Hippocampal formation (tissue), 2 donors: ENCODE measurements at places on chromosomes 3 and 15.
A peak's percentile ranks its signal among the peaks of the same experiment; 100 is the strongest.

- peak; percentile 46 for DNase-seq
Measured at GRCh38 chr3:140051019-140051957, 116.3 kb downstream of the CLSTN2 start.

DNA sequence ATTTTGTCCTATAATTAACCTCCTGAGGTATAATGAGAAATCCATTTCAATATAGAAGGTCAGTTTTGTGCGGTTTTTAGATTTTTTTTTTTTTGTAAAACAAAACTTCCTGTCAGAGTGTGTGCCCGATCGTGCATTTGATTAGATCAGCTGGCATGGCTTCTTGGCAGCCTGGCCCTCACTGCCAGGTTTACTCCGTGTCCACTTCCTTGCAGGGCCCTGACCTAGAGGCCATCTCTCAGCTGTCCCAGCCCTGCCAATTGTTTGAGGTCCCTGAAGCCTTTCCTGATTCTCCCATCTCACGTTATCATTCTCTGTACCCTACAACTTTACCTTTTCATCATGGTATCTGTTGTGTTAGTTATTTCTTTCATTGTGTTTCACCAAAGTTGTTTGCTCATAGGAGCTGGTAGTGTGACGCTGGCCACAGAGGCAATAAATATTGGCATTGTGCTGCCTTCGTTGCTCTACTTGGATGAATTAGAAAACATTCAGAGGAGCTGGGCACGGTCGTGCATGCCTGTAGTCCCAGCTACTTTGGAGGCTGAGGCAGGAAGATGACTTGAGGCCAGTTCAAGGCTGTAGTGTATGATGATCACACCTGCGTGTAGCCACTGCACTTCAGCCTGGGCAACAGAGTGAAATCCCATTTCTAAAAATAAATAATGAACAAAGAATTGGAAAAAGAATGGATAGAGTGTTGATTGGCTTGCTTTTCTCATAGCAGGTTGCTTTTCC, 202.0 kb downstream of the GHSR start:
- DNase-seq, result no peak

GRCh38 chr3:49656541-49657112, 17.5 kb upstream of the APEH start:
- no peak for DNase-seq

GRCh38 chr15:58357529-58358476, 74.0 kb upstream of the LIPC start:
- no peak for DNase-seq

GRCh38 chr15:39926526-39926925, 6.5 kb upstream of the GPR176 start:
- no peak for DNase-seq
